Nasal cavity respiratory epithelium epithelial cell of viscerocranial mucosa (primary cell): ENCODE measurements at places on chromosomes 2 and 18. TPM values are rescaled to one million over a fixed set of nuclear protein-coding genes. Genes with fewer than 3 reads are reported as not detected.

Gene ADCYAP1
- not detected in 2 replicates for total RNA-seq

Gene DPYSL5
- total RNA-seq, result not detected in 2 replicates

Gene ELMOD3
- total RNA-seq, result 18.5 and 25.6 TPM in 2 replicates

Gene GNAL
- 9.6 and 17.1 TPM in 2 replicates for total RNA-seq

Gene KCNS3
- 4.1 and 8.1 TPM in 2 replicates for total RNA-seq

Gene FBXO36
- 1.9 and 5.1 TPM in 2 replicates for total RNA-seq

Gene GCC2
- 13.0 and 26.0 TPM in 2 replicates for total RNA-seq

Gene LBX2
- 0.68 and 1.00 TPM in 2 replicates for total RNA-seq

Gene LYPD6
- total RNA-seq, result 1.4 TPM in 2 replicates

Gene AGXT
- total RNA-seq, result not detected in 2 replicates

Gene PHOSPHO2
- total RNA-seq, result 2.7 and 4.7 TPM in 2 replicates

Gene HOXD9
- not detected in 2 replicates for total RNA-seq

Gene EML6
- total RNA-seq, result 1.7 and 1.9 TPM in 2 replicates

Gene DUSP2
- total RNA-seq, result 6.2 and 13.0 TPM in 2 replicates

Gene CD226
- 0.34 and 1.8 TPM in 2 replicates for total RNA-seq

Gene ARHGEF4
- 81.3 and 81.4 TPM in 2 replicates for total RNA-seq

Gene RTN4
- 136 and 410 TPM in 2 replicates for total RNA-seq

Gene DHRS9
- 8.8 and 15.0 TPM in 2 replicates for total RNA-seq

Gene CASP10
- 7.0 and 8.9 TPM in 2 replicates for total RNA-seq

Gene CYRIA
- total RNA-seq, result 1.4 and 9.6 TPM in 2 replicates

Gene CGREF1
- total RNA-seq, result 1.0 and 1.8 TPM in 2 replicates

Gene UPP2
- total RNA-seq, result not detected in 2 replicates

Gene CNGA3
- not detected in 2 replicates for total RNA-seq

Gene ABCB11
- under 0.01 and 0.07 TPM in 2 replicates for total RNA-seq

Gene RAB6C
- total RNA-seq, result under 0.01 TPM in 2 replicates

Gene GALNT13
- 1.0 and 1.4 TPM in 2 replicates for total RNA-seq

Gene SDC1
- 668 and 741 TPM in 2 replicates for total RNA-seq

Gene CD207
- not detected in 2 replicates for total RNA-seq

Gene METTL5
- total RNA-seq, result 75.5 and 84.1 TPM in 2 replicates

Gene CHAC2
- total RNA-seq, result 3.6 and 11.3 TPM in 2 replicates

Gene NEB
- 0.68 and 3.3 TPM in 2 replicates for total RNA-seq

Gene PRKAG3
- not detected in 2 replicates for total RNA-seq

Gene GRHL1
- total RNA-seq, result 32.5 and 85.2 TPM in 2 replicates

Gene IL1R2
- total RNA-seq, result 1.7 TPM in 1 of 2 replicates, not detected in the other

Gene CCBE1
- 0.28 and 2.1 TPM in 2 replicates for total RNA-seq

Gene KCNG2
- total RNA-seq, result not detected in 2 replicates

Gene IL18R1
- 5.5 and 9.5 TPM in 2 replicates for total RNA-seq

Gene DSC2
- total RNA-seq, result 119 and 226 TPM in 2 replicates

Gene NXPH2
- total RNA-seq, result not detected in 2 replicates

Gene AMER3
- not detected in 2 replicates for total RNA-seq

Gene OTOS
- not detected in 2 replicates for total RNA-seq

Gene GCG
- total RNA-seq, result not detected in 2 replicates

Gene WIPF1
- total RNA-seq, result under 0.01 and 0.14 TPM in 2 replicates

Gene ALLC
- total RNA-seq, result not detected in 2 replicates

Gene NT5C1B
- not detected in 2 replicates for total RNA-seq
